ENCODE measurements at places on chromosomes 4 and X. TPM values are rescaled to one million over a fixed set of nuclear protein-coding genes. Genes with fewer than 3 reads are reported as not detected.

GLUD2 gene
- total RNA-seq: 1.1 TPM

APOO gene
- total RNA-seq: 10.5 TPM

CWH43 gene
- total RNA-seq: 38.0 TPM

AKAP4 gene
- total RNA-seq: not detected

SGMS2 gene
- 153 TPM for total RNA-seq

BMP3 gene
- total RNA-seq: 0.11 TPM

EVC gene
- 6.5 TPM for total RNA-seq

XPNPEP2 gene
- total RNA-seq: 0.88 TPM

FTSJ1 gene
- total RNA-seq: 44.4 TPM

ADGRG2 gene
- 1.1 TPM for total RNA-seq

- DNase-seq: no peak
Measured at GRCh38 chrX:13287816-13288215, 32.0 kb downstream of the ATXN3L start.

GRCh38 chr4:1790005-1790404, 3.1 kb upstream of the FGFR3 start:
- DNase-seq: no peak

- no peak for DNase-seq
Measured at GRCh38 chr4:151426513-151426912, 17.5 kb downstream of the FHIP1A start.

DNA sequence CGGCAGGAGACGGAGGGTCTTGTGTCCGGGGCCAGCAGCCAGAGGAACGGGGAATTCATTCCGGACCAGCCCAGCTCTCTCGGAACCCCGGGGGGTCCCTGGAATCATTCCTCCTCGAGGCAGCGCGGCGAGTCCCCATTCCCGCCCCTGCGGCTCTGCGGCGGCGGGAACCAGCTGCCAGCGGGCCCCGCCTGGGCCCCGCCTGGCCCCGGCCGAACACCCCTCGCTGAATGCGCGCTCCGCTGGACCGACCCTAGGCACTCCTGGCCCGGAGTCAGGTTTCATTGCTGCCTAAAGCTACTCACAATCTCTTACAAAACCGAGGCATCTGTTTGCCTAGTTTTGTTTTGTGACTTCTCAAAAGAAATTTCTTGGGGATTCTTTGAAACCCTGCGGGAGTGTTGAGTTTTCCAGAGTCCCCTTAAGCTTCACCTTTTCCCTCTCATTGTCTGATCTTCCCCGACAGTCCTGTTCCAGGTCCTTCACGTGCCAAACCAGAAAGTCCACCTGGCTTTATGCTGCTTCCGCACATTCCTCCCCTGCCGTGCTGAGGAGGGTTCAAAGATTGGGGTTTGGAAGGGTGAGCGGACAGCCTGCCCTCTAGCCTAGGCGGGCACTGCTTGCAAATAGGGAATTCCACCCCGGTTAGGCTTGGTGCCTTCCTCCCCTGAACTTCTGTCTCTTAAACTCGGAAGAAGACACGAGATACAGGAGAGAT, 789 bp downstream of the ARHGAP10 start:
- no peak for DNase-seq

GRCh38 chr4:5158825-5159224, 107.5 kb downstream of the STK32B start:
- no peak for DNase-seq

DNA sequence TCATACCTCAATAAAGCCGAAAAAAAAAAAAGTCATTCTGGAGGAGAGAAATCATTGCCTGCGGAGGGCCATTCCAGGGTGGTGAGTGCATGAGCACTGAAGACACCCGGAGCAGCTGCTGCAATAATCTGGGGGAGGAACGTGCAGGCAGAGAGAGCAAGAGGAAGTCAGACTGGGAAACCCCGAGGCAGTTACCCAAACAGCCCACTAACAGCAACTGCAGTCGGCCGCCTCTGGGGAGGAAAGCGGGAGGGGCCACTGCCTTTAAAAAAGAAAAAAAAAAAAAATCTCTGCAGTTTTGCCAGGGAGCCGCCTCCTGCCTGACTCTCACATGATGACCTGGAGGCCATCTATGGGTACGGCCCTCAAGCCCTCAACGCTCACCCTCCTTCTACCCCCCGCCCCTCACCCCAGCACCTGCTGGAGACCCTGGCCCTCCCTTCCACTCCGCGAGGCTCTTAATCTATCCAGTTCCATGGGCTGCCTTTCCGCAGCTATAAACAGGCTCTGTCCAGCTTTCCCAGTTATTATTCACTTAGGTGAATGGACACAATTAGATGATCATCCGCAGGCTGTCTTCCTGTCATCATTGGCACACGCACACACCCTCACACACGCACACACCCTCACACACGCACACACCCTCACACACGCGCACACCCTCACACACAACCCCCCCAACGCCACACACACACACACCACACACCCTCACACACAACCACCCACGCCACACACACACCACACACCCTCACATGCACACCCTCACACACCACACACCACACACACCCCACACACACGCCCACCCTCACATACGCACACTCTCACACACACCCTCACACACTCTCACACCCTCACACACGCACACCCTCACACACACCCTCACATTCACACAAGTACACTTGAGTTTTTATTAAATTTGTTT, 3.4 kb upstream of the AVPR2 start:
- no peak for DNase-seq

GRCh38 chrX:38664285-38664684, 102.9 kb downstream of the TSPAN7 start:
- no peak for DNase-seq

- DNase-seq: no peak
Measured at GRCh38 chr4:5791654-5792053, 80.7 kb downstream of the EVC start.

GRCh38 chr4:3640587-3640962, 108.4 kb upstream of the LRPAP1 start:
- no peak for DNase-seq

- no peak for DNase-seq
Measured at GRCh38 chr4:2800691-2801596, 8.1 kb downstream of the SH3BP2 start.

DNA sequence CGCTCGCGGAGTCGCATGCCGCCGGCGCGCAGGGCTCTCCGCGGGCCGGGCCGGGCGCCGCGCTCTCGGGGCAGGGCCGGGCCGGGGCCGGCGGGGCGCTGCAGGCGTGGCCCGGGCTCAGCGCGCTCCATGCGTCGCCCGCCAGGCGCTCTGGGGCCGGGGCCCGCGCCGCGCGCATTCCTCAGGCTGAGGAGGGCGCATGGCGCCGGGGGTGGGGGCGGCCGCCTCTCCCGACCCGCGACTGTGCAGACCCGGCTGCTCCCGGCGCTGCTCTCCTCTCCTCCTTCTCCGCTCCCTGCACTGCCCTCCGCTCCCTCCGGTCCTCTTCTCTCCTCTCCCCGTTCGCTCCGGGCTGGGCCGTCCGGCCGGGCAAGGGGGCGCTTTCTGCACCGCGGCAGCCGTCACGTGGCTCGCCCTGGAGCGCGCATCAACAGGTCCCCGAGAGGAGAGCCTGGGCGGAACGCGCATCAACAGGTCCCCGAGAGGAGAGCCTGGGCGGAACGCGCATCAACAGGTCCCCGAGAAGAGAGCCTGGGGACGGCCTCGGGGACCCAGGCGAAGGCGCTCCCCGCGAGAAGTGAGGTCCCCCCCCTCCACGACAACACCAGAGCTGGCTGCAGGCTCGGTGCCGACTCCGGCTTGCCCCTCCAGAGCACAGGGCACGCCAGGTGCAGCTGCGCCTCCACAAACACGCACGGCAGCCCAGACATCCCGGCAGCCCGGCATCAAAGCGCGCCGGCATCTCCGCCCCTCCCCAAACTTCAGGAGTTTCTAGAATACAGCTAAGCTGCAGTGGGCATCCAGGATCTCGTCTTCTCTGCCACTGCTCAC, 12.9 kb downstream of the PPP2R3B start:
- DNase-seq: no peak

GRCh38 chr4:78560296-78560963, 8.9 kb downstream of the ANXA3 start:
- no peak for DNase-seq

DNA sequence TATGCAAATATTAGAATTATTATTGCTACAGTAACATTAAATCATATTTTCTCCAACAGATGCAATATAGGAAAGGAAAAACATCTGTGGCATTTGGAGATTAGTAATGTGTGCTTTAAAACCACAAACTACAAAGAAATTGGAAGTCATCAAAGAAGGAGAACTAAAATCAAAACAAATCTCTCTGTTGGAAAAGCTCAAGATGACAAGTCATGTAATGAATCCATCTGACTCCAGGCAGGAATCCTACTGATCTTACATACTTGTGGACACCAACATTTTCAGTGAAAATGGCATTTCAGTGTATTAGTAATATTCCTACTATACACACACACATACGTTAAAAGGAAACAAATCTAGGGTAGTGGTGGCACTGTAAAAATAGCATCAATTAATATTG, 98.2 kb downstream of the SLC39A8 start:
- DNase-seq: no peak

GRCh38 chr4:86879641-86880040, 12.6 kb downstream of the C4orf36 start:
- DNase-seq: no peak

GRCh38 chrX:109856974-109857373, 123.9 kb upstream of the ACSL4 start:
- no peak for DNase-seq

- no peak for DNase-seq
Measured at GRCh38 chrX:51144828-51145442, 187.7 kb upstream of the NUDT10 start.

DNA sequence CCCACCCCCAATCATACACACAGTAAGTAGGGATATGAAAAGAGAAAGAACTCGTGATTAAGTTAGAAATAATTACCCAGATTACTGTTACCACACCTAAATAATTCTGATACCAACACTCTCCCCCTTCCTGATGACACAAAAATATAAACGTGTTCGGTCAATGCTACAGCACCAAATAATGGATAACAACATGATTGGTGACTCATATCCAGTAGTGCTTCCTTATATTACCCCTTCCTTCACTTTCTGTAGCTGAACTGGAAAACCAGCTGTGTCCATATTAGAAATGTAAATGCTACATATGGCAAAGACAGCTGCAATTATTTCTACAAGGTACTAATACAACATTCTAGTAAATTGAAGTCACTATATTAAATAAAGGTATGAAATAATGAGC, 20.8 kb downstream of the EIF4E start:
- DNase-seq: no peak

DNA sequence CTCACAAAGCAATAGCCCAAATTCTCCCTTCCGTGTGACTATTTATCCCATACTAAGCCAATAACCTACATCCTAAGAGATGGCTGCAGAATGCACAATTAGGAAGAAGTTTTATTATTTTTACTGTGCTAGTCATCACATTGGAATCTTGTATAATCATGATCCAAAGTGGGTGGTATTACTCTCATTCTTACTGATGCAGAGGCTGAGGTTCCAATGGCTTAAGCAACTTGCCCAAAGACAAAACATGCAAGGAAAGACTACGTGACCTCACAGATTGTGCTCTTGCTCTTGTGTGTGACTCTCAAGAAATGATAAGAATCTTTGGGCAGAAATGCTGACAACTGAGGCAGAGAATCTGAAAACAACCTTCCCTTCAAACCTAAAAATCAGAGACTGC, 212.2 kb downstream of the LDB2 start:
- DNase-seq: no peak

DNA sequence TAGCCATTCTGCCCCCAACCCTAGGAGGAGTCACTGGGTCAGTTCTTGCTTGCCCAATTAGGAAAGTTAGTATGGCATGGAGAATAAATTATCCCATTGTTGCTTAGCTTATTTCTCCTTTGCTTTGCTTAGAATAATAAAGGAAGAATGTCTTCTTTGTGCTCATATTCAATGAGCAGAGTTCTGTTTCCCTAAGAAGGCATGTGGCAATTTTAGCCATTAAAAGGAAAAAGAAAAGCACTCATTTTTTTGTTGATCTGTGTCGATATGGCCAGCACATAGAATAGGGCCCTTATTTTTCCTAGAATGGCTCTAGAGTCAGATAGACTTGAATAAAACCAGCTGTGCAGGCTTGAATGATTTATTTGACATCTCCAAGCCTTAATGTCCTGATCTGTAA, 166.4 kb upstream of the PPARGC1A start:
- DNase-seq: no peak

DNA sequence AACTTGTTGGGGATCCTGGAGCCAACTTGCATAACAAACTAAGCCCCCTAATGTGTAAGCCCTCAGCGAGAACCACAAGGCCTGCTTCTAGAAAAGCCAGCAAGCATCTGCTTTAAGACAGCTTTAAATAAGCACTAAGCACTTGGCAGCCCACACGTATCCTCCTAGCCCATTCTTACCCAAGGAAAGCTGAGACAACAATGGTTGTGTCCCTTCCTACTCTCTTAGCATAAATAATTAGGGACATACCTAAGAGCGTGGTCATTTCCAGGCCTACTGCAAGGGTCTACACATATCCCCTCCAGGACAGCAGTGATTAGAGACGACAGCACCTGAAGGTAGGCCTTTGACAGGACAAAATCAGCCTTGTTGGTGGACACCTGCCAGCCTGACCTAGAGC, 322.8 kb upstream of the PPARGC1A start:
- DNase-seq: no peak

DNA sequence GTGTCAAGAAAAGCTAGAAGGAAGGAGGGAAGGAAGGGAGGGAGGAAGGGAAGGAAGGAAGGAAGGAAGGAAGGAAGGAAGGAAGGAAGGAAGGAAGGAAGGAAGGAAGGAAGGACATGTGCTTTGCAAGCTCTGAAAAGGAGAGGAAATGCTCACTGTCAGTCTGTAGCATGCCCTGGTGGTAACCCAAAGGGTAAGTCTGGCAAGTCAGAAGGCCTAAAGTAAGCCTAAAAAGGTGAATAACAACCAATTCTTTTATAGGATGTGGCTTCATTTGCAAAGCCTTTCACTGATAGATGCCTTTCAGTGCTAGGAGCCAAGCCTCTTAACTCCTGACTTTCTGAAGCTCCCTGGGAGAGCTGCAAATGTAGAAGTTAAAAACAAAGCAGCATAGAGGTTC, 542.6 kb downstream of the CFAP47 start:
- no peak for DNase-seq

- DNase-seq: no peak
Measured at GRCh38 chr4:8239226-8239625, 30.3 kb upstream of the HTRA3 start.

DNA sequence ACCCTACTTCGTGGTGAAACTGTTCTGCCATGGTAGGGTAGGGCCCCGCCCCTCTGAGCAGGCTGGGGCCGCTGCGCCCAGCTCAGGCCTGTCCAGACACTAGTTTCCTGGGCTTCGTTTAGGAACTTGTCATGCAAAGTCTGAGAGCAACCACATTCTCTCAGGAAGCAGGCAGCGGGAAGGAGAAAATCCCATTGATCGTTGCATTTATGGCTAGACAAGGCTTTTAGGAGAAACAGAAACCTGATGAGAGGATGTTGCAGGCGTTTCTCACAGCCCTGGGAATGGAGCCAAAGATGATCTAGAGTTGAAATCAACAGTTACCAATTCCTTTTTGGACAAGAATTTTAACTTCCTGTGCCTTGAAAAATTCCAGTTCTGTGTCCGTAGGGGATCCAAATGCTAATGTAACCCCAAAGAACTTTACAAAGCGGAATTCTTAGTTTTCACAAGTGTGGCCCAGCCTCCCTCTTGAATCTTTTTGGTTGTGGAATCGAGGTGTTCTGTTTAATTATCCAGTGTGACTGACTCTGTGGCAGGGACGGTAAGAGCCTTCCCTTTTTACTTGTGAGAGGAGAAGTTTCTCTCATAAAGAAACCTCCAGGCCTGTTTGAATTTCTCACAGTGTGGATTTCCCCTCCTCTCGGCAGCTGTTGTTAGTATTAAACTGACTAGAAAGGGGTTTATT, 4.5 kb upstream of the CXCL9 start:
- no peak for DNase-seq
